Activated T-helper 1 cell treated with anti-CD3 and anti-CD28 coated beads, Interleukin-12 subunit alpha, Interleukin-12 subunit beta, Interleukin-2, Interleukin-4 antibody, amounts not matched to agents 30 ng/mL and 10 ng/mL and 1 ng/mL, durations not matched to agents 14 hours and 24 hours and 36 hours (primary cell): ENCODE measurements at places on chromosomes 1 and 21.

GRCh38 chr1:86423473-86423872, 498 bp upstream of the CLCA2 start:
- DNase-seq = no peak

GRCh38 chr1:111570781-111571181, 48.8 kb upstream of the RAP1A start:
- DNase-seq = no peak

DNA sequence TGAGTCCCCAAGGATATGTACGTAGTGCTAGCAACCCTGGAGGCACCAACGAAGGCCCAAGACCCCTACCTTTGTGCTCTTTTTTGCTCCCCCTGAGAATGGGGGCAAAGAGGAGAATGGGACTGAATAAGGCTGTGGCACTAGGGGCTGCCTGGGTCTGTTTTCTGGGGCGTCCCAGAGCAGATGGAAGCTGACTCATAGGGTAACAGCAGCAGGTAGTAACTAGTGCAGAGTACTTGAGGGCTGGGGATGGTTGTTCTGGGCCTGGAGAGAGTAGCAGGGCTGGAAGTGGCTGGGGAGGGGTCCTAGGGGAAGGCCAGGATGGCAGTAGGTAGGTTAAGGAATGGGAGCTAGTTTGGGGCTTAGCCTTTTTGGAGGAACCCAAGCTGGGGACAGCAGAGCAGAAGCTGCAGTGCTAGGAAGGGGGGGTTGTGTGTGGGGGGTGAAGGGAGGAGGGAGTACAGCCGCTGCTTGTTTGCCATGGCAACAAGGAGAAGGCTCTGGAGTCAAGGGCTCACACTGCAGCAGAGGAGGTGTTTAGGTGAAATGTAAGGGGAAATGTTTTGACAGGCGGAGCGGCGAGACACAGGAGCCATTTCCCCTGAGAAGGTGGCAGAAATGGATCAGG, 1.8 kb downstream of the NCDN start:
- DNase-seq = no peak

- DNase-seq = no peak
Measured at GRCh38 chr1:8863794-8864233, 14.7 kb downstream of the ENO1 start.

DNA sequence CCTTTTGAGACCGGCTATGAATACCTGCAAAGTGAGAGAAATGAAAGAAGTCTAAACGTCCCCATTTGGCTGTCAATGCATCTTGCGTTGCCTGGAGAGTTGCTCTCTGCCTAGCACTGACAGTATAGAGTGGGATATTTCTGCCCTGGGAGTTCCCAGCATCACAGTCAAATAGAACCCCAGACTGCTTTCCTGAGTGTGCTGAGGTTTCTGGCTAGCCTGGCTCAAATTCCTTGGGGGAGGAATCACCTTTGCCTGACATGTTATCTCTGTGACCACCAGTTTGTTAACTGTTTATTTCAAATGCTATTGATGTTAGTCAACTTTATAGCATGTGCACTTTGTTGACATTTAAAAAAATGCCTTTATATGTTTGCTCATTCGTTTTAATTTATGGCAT, 212.0 kb upstream of the FAM78B start:
- DNase-seq = no peak

DNA sequence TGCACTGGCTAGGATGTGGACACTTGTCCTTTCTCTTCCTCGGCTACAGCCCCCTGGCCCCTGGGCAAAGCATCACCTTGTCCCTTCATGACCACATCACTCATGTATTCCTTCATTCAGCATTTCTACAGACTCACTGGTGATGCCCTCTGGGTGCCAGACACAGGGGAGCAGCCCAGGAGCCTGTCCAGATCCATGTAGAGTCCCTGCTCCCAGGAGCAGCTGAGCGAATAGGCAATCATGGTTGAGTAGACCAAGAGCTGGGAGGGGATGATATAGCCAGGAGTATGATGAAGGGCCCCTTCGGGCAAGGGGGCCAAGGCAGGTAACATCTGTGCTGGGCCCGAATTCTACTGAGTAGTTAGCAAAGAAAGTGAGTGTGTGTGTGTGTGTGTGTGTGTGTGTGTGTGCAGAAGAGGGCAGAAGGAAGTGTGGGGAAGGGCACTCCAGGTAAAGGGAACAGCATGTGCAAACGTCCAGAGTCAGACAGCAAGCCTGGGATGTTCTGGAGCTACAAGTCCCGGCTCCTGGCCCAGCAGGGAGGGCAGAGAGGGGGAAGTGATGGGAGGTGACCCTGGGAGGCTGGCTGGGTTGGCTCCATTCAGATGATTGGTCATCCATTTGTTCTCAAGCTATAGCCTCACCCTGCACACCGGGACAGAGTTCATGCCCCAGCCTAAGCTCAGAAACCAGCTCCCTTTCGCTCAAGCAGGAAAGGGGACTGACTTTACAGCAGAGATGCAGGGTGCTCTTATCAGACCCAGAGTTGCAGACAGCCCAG, 21.0 kb upstream of the PIK3CD start:
- peak; percentile 9 for DNase-seq

GRCh38 chr1:178310685-178311105, 186.1 kb downstream of the CLEC20A start:
- no peak for DNase-seq

- DNase-seq = peak; percentile 40
Measured at GRCh38 chr1:158998781-158999161, 10.9 kb upstream of the IFI16 start.

DNA sequence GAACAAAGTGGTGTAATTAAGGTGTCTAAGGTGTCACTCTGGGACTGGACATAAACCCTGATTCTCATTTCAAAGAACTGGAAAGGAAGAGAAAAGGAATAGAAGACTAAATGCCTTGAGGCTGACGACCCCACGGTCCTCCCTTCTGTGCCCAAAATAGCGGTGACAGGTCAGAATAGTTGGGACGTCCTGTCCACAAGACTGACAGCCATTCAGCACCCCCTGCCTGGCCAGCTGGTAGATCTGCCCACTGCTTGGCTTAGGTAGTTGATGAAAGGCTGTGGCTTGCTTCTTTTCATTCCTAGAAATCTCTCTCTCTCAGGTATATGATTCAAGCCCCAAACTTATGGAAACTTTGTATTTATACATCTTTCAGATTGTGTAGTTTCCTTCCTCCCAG, 26.4 kb upstream of the CREG1 start:
- no peak for DNase-seq

DNA sequence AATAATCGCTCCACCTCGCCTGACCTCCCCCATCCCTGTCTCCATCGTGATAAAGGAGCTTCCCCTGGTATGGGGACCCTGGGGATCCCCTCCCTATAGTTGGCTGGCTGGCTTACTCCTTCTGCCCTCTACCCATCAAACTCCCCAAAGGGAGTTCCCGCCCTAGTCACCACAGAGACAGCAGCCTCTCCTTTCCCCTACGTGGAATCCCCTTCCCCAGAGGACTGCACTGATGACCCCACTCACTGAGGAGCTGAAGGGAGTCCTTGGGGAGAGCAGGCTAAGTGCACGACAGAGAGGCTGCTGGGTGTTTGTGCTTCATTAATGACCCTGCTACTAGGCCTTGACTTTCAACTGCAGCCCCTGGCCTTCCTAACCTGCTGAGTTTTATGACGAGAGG, 1.9 kb downstream of the CADM3 start:
- no peak for DNase-seq

- DNase-seq = no peak
Measured at GRCh38 chr1:232915212-232915611, 35.2 kb upstream of the NTPCR start.

- no peak for DNase-seq
Measured at GRCh38 chr1:63690966-63691700, 82.7 kb upstream of the ROR1 start.

DNA sequence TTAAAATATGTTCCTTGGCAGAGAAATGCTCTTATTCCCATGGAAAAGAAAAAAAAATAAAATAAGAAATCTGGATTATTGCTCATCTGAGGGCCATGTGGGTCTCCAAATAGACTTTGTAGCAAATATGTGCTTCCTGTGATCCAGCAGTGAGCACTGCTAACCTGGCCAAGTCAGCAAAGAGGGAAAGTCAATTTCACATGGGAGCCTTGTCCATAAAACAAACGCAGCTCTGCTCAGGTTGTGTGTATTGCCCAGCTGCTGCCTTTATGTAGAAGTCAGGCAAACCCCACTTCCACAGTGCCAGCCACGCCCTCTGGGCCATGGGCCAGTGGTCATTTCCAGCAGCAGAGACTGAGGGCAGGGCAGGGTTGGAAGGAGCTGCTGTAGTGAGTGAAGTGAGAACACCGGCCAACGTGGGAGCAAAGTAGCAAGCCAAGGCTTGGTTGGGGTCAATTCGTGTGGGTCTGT, 174.3 kb downstream of the LYPLAL1 start:
- DNase-seq = no peak

- no peak for DNase-seq
Measured at GRCh38 chr1:2564815-2565374, 8.7 kb downstream of the TNFRSF14 start.

DNA sequence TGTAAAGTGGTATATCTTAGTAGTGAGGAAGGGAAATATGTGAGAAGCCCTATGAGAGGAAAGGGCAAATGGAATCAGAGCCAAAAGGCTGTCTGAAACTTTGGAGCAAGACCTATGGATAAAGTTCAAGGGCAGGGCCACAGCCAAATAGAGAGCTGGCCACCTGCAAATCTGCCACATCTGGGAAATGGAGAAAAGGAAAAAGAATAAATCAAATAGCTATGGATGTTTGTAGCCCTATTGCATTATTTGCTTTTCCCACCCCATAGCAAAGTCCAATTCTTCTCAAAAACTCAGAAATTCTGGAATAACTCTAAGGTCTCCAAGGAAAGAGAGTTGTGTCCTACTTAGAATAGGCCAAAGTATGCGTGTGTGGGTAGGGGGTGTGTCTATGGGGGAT, 4.0 kb upstream of the HLX start:
- no peak for DNase-seq

DNA sequence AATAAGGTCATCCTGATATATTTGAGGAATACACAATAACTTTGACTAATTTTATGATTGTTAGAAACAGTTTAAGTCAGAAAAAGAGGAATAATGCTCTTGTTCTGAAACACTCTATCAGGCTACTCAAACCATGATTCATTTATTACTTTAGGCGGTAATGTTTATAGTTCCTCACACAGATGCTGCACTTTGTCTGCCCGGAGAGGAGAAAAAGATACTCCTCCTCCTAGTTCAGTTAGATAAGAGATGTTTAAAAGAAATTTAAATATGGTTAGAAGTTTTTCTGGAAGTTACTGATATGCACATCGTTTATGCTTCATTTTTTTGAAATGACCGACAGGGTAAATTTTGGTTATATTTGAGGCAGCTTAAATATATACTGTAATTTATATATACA, 103.0 kb downstream of the ZMYM4 start:
- DNase-seq = no peak

- DNase-seq = no peak
Measured at GRCh38 chr1:74427681-74428080, 84.7 kb downstream of the LRRC53 start.

DNA sequence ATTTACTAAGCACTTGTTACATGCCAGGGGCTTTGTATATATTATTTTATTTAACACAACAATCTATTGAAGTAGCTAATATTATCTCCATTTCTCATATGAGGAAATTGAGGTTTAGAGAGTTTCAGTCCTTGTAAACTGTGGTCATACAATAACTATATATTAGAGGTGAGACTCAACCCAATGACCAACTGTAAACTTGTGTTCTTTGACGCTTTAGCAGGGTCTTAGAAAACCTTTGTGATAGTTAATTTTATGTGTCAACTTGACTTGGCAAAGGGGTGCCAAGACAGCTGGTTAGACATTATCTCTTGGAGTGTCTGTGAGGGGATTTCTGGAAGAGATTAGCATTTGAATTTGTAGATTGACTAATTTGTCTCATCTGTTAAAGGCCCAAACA, 252.4 kb upstream of the B3GALT2 start:
- no peak for DNase-seq

GRCh38 chr1:70902211-70902610, 145.4 kb downstream of the PTGER3 start:
- no peak for DNase-seq

DNA sequence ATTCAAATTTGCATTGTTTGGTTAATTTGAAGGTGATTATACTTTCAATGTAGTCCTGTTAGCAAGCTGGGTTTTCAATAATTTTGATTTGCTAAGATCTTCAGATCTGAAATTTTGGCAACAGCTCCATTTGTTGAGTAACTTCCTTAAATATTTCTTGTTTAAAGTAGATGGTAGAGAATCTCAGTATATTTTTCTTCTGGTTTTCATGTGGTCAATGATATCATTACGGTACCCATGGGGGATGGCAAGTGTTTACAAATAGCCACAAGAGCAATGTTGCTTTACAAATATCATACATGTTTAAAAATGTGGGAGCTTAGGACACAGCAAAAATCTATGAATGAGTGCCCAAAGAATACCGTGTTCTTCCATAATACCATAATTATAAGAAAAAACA, 175.9 kb downstream of the IFI44 start:
- no peak for DNase-seq

GRCh38 chr1:70778934-70779333, 268.7 kb downstream of the PTGER3 start:
- DNase-seq = no peak

DNA sequence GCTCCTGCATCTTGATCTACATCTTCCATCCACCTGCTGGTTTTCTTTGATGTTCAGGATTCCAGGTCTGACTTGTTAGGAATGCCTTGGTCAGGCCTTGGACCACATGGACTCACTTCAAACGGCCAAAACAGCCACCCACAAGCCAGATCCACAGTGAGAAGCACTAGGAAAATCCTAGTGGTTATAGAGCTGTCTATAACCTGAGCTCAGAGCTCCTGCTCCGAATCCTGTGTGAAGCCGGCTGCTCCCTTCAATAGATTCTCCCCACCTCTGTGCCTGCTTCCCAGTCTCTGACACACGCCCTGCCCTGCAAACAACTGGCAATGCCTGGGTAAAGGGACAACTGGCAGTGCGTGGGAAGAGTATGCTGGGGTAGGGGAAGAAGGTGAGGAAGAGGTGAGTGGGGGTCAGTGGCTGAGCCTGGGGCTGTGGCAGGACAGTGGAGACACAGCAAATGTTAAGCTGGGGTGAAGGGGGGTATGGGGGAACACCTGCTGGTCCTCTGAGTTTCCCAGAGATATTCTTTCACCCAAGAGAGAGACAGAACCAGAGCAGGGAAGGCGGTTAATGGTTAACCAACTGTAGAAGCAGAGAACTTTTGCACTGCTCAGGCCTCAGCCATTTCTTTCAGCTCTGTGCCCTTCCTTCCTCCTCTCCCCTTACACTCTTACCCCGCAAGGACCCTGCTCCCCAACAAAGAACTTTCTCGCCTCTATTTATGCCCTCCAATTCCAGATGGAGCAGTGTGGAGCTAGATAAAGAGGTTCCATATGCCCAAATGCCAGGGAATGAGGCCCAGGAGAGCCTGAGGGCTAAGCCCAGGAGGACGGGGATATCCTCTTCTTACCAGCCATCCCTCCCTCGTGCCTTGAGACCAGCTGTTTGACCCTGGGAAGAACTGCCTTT, 4.5 kb downstream of the PLXNA2 start:
- no peak for DNase-seq

- DNase-seq = no peak
Measured at GRCh38 chr1:231541842-231542241, 13.4 kb downstream of the TSNAX start.
